ENCODE measurements at places on chromosomes 11 and 22. TPM values are rescaled to one million over a fixed set of nuclear protein-coding genes. Genes with fewer than 3 reads are reported as not detected.
A peak's percentile ranks its signal among the peaks of the same experiment; 100 is the strongest.

The TSPAN32 gene
- 98.9 TPM for total RNA-seq

The ADM gene
- total RNA-seq = 0.27 TPM

DNA sequence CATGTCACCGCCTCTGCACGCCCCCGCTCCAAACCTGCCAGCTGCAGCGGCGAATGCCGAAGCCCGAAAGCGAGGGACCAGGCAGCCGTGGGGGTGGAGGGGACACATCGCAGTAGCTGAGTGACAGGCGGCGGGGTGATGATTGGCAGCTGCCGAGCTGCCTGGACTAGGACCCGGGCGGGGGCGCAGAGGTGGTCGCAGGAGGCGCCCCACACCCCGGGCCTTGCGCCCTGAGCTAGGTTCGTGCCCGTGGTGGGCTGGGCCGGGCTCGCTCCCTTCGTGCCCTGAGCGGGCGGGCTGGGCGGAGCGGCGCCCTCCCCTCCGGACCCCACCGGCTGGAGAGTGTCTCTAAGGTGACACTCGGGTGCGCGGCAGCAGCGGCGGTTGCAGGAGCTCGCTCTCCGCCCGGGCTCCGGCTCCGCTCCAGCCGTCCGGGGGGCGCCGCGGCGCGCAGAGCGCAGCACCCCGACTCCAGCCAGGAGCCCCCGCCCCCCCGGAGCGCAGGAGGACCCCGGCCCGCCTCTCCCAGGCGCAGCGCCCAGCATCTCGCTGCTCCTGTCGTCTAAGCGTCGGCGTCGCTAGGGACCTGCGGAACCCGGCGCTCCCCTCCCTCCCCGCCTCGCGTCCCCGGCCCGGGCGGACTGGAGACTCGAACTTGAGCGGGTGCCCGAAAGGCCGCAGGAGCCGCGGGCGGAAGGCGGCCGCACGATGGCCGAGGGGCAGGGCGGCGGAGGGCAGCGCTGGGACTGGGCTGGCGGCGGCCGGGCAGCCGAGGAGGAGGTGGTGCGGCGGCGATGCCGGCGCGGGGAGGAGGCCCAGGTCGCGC is 14.5 kb upstream of the DGKZ start:
- peaks cover 33% of the 10 kb centered on the region for H3K27me3 ChIP-seq
- no peak for DNase-seq
- peaks cover 68% of the 10 kb centered on the region for H3K4me1 ChIP-seq
- no peak overlapping the region for H3K27ac ChIP-seq
- peak overlapping the region; percentile 48 for H3K4me3 ChIP-seq

DNA sequence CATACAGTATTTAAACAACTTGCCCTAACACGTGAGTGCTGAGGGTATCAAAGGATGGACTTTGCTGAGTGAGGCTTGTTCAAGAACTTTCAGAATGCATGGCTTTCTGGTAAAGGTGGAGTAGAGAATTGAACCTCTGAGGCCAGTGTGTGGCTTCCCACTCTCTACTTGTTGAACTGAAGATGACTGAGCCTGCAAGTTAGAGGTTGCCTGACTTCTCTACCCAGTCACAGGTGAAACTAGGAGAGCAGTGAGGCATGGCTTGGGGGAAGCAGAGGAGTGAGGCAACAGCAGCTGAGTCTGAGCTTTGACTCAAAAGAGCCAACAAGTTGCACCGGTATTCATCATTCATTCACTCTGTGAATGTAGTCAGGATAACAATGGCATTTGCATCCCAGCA is 256.4 kb upstream of the SESN3 start:
- peaks cover 2% of the 10 kb centered on the region for H3K27me3 ChIP-seq
- H3K36me3 ChIP-seq = no peaks in the 10 kb centered on the region
- H3K27ac ChIP-seq = no peak overlapping the region

DNA sequence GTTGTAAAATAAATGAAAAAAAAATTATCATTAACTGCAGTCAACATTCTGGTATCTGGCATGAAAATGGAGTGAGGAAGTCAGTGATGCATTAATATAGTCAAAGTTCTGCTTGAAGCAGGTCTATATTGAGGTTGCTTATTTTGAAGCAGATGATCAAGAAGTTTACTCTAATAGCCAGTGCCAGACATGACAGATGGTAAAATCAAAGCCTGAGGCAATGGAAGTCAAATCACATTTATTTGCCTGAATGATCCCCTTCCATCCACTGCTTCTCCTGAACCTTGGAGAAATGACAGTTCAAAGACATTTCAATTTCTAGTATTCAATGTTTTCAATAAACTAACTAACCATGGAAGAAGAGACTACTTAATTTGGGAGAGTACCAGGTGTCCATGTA is 430.0 kb downstream of the FAM181B start:
- H3K27ac ChIP-seq = no peak overlapping the region
- no peak for DNase-seq
- no peak overlapping the region for H3K4me3 ChIP-seq
- no peaks in the 10 kb centered on the region for H3K36me3 ChIP-seq

GRCh38 chr11:20055312-20055711 is 105.0 kb downstream of the DBX1 start:
- no peaks in the 10 kb centered on the region for H3K4me1 ChIP-seq
- H3K4me3 ChIP-seq = no peak overlapping the region
- H3K27me3 ChIP-seq = no peaks in the 10 kb centered on the region

DNA sequence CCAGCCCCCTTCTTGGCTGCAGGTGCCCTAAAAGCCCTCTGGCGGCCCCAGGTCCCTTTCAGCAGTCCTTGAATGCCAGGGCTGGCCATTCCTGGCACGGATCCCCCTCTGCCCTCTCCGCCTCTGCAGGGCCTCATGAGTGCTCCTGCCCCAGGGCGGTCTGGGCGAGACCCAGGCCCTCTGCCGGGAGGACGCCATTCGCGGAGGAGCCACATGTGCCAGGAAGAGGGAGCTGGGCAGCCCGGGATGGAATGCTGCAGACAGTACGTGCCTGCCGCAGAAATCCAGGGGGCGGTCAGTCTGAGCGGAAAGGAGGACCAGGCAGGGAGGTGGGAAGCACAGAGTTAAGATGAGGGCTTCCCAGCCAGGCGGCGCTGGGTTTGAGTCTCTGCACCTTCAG is 2.8 kb downstream of the CABP7 start:
- peaks cover 30% of the 10 kb centered on the region for H3K27me3 ChIP-seq
- no peaks in the 10 kb centered on the region for H3K36me3 ChIP-seq
- peaks cover 3% of the 10 kb centered on the region for H3K4me1 ChIP-seq
- no peak for DNase-seq
